ENCODE measurements at places on chromosomes 13 and 19. TPM values are rescaled to one million over a fixed set of nuclear protein-coding genes. Genes with fewer than 3 reads are reported as not detected.
A peak's percentile ranks its signal among the peaks of the same experiment; 100 is the strongest.

GRCh38 chr19:43662487-43662886 is 7.5 kb downstream of the PLAUR start:
- no peaks in the 10 kb centered on the region for H3K36me3 ChIP-seq
- DNase-seq: peak; percentile 63
- no peak overlapping the region for H3K4me3 ChIP-seq

GRCh38 chr13:24922387-24922744 is 158.4 kb downstream of the RNF17 start:
- H3K27ac ChIP-seq: peak overlapping the region; percentile 87
- no peaks in the 10 kb centered on the region for H3K36me3 ChIP-seq
- peaks cover 10% of the 10 kb centered on the region for H3K4me1 ChIP-seq
- H3K4me3 ChIP-seq: peak overlapping the region; percentile 90
- DNase-seq: peak; percentile 54
- H3K27me3 ChIP-seq: no peaks in the 10 kb centered on the region

FSD1 gene
- total RNA-seq: 82.9 TPM

IER2 gene
- 99.1 TPM for total RNA-seq

DNA sequence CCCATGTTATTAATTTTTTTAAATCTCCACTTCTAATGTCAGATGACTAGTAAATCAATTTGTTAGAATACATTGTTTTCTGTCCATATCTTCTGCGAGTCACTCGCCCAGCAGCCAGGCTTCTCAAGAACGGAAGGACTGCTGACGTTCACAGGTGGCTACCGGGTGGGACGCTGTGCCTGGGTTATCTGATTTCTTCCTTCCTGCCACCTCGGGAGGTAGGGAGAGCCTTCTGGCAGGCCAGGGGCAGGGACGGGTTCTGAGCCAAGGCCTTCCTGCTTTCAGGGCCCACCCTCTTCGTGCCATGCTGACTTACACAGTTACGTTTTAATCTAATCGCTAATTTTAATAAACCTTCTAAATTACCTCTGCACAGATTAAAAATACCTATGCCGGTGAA is 7.9 kb upstream of the C1QTNF9 start:
- no peak overlapping the region for H3K4me3 ChIP-seq
- H3K36me3 ChIP-seq: peaks cover 6% of the 10 kb centered on the region
- no peaks in the 10 kb centered on the region for H3K27me3 ChIP-seq
- H3K4me1 ChIP-seq: no peaks in the 10 kb centered on the region

DNA sequence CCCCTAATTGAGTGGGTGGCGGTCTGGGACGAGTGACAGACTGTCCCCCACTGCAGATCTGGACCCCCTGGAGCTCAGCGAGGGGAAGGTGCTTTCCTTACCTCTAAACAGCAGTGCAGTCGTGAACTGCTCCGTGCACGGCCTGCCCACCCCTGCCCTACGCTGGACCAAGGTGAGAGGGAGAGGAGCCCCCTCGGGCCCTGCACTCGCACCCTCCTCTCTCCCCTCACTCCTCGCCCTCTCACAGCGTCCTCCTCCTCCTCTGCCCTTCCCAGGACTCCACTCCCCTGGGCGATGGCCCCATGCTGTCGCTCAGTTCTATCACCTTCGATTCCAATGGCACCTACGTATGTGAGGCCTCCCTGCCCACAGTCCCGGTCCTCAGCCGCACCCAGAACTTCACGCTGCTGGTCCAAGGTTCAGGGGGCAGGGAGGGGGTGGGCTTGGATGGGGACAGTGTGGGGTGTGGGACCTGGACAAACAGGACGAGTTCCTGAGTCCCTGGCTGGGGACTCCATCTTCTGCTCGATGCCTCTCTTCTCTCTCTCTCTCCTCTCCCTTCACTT is 9.6 kb downstream of the BCAM start:
- DNase-seq: no peak
- H3K36me3 ChIP-seq: no peaks in the 10 kb centered on the region
- H3K27ac ChIP-seq: no peak overlapping the region
- H3K27me3 ChIP-seq: peaks cover 20% of the 10 kb centered on the region

DNA sequence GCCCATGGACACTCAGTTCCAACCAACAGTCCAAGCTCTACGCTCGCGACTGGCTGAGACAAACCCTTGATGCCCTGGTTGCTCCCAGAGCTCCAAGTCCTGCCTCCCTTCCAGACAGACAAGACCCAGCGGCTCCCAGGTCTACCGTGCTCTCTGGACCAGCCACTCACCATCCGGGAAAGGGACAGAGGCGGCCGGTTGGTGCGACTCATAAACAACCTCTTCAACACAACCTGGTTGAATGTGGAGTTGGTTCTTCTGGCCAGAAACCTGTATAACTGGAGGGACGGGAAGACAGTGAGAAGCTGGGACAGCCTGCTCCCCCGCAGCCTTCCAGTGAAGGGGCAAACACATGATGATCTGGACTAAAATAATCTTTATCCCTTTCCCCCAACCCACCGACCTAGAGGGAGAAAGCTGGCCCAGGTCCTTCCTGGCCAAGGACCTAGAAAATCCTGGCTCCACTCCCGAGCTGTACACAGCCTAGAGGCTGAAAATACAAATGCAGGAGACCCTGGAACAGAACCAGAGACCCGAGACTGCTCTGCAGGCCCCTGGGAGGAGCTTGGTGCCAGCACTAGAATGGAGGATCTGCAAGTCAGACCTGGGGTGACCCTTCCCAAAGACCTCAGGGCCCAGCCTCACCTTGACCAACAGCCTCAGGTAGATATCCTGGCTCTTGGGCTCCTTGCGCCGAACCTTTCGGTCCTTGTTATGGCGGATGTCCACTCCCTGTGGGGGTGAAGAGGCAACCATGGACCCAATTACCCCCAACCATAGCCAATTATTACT is 1.6 kb downstream of the RPL18 start:
- peak overlapping the region; percentile 99 for H3K27ac ChIP-seq
- H3K36me3 ChIP-seq: peaks cover 32% of the 10 kb centered on the region
- H3K4me3 ChIP-seq: peak overlapping the region; percentile 97
- H3K4me1 ChIP-seq: peaks cover 39% of the 10 kb centered on the region
- H3K27me3 ChIP-seq: no peaks in the 10 kb centered on the region
- no peak for DNase-seq

HS6ST3 gene
- total RNA-seq: 1.2 TPM

DNA sequence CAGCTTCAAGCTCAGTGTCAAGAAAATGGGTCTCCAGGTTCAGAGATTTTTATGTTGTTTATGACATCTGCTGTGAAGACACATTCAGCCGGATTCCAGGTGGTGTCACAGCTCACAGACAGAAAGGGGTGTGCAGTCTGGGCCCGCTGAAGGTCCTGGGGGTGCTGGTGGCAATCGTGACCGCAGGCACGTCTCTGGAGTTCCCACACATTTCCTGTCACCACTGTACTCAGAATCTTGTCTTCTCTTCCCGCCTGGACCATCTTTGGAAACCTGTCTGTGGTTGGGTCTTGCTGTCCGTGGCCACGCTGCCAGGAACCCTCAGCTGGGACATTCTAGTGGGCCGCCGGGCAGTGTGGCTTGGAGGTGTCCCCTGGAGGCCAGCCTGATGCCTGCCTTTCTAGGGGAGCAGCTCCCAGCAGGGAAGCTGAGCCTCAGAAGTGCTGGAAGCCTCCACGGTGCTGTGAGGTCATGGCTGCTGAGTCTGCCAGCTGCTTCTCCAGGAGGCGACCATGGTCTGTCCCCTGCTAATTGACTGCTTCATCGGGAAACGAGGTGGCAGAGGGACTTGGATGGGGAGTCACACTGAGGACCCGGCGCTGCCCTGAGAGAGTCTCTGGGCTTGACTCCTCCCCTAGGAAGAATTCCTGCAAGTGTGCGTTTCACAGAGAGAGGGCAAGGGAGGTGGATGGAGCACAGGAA is 3.7 kb downstream of the TEX29 start:
- H3K27ac ChIP-seq: no peak overlapping the region
- H3K36me3 ChIP-seq: no peaks in the 10 kb centered on the region
- no peak overlapping the region for H3K4me3 ChIP-seq
- no peaks in the 10 kb centered on the region for H3K27me3 ChIP-seq
- no peaks in the 10 kb centered on the region for H3K4me1 ChIP-seq
- DNase-seq: no peak

DNA sequence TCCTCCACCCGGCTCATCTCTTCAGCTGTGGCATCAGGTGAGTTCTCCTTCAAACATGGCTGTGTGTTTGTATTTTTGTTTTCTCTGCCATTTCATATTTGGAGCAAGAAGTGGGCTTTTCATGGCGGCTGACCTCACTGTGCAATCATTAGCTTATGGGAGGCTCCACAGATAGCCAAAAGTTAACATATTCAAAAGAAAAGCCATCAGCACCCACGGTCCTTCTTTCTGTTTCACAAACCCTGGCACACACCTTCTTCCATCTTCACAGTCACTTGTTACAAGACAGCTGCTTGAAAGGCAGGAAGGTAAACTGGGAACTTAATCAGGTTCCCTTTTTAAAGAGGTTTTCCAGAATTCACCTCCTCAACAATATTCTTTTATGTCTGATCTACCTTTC is 69.3 kb upstream of the ATP12A start:
- no peak overlapping the region for H3K27ac ChIP-seq
- H3K4me3 ChIP-seq: no peak overlapping the region
- no peaks in the 10 kb centered on the region for H3K27me3 ChIP-seq
- no peaks in the 10 kb centered on the region for H3K4me1 ChIP-seq
- H3K36me3 ChIP-seq: no peaks in the 10 kb centered on the region
- DNase-seq: no peak

FLT3LG gene
- 0.49 TPM for total RNA-seq

- H3K27me3 ChIP-seq: no peaks in the 10 kb centered on the region
- H3K4me1 ChIP-seq: peaks cover 15% of the 10 kb centered on the region
- H3K27ac ChIP-seq: 0 out of 2 replicates have a peak overlapping the region, but pooled peaks have one; percentile 19
Measured at GRCh38 chr19:18440415-18440877, 2.5 kb upstream of the ISYNA1 start.
